ENCODE measurements at places on chromosomes 16 and 17.

GRCh38 chr16:81830845-81831540, 51.9 kb downstream of the PLCG2 start:
- peaks cover 7% of the 10 kb centered on the region for H3K4me1 ChIP-seq
- H3K27me3 ChIP-seq = no peaks in the 10 kb centered on the region
- H3K36me3 ChIP-seq = no peaks in the 10 kb centered on the region
- H3K27ac ChIP-seq = no peak overlapping the region
- H3K4me3 ChIP-seq = no peak overlapping the region

DNA sequence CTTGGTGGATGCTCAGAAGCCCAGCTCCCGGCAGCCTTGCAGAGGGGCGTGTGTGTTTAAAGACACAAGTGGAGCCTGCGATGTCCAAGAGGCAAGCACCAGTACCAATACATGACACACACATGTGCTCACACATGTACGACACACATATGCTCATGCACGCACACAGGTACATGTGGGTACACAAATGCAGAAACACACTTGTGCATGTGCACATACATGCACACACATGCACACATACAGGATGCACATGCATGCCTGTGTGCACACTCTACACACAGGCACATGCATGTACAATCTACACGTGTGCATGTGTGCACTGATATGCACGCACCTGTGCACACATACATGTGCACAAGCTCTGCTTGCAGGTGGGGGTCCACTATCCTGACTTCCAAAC, 10.8 kb downstream of the RBFOX3 start:
- H3K27ac ChIP-seq = no peak overlapping the region
- no peaks in the 10 kb centered on the region for H3K27me3 ChIP-seq
- H3K36me3 ChIP-seq = no peaks in the 10 kb centered on the region
- DNase-seq = no peak

- no peak overlapping the region for H3K27ac ChIP-seq
- no peaks in the 10 kb centered on the region for H3K4me1 ChIP-seq
These were observed 53.0 kb upstream of the GAS7 start for GRCh38 chr17:10251212-10251948.

DNA sequence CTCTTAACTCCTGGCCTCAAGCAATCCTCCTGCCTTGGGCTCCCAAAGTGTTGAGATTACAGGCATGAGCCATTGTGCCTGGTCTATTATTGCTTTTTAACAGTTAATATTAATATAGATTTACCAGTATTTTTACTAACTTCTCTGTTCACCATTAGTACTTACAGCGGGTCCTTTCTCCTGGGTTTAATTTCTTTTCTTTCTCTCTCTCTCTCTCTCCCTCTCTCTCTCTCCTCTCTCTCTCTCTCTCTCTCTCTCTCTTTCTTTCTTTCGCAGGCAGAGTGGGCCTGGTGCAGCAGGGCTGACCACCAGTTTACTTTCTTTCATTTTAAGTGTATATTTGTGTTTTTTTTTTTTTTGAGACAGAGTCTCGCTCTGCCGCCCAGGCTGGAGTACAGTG, 14.7 kb upstream of the DHX40 start:
- H3K27me3 ChIP-seq = no peaks in the 10 kb centered on the region
- no peak overlapping the region for H3K4me3 ChIP-seq
- H3K36me3 ChIP-seq = no peaks in the 10 kb centered on the region
- DNase-seq = no peak

GRCh38 chr16:19118938-19119431, 5.2 kb downstream of the ITPRIPL2 start:
- H3K27ac ChIP-seq = peak overlapping the region; percentile 6
- peaks cover 44% of the 10 kb centered on the region for H3K4me1 ChIP-seq
- no peak for DNase-seq
- H3K4me3 ChIP-seq = no peak overlapping the region

DNA sequence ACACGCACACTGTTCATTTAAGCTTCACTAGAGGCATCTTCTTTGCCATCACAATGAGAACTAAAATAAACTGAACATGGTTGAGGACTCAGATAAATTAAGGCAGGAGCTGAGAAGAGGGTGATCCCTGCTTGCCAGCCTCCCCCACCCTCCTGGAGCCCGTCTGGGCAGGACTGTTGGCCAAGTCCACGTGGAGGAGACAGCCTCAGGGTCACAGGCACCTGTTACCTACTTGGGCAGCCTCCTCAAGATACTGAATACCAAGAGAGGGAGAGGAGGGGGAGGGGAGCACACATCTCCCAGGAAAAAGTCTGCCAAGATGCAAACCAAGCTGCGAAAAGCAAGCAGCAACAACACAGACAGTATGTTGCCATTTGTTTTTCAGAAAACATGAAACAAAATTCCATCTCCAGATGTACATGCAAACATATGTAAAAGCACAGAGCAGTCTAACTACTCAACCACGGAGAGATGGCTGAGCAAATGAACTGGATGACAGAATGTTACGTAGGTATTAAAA, 67.4 kb downstream of the SLC39A11 start:
- H3K27me3 ChIP-seq = no peaks in the 10 kb centered on the region
- H3K36me3 ChIP-seq = no peaks in the 10 kb centered on the region
- DNase-seq = no peak
- H3K27ac ChIP-seq = no peak overlapping the region
- no peak overlapping the region for H3K4me3 ChIP-seq

GRCh38 chr17:2042390-2042847, 597 bp downstream of the OVCA2 start:
- H3K4me3 ChIP-seq = peak overlapping the region; percentile 82
- H3K4me1 ChIP-seq = peaks cover 18% of the 10 kb centered on the region
- H3K36me3 ChIP-seq = peaks cover 3% of the 10 kb centered on the region
- peak; percentile 59 for DNase-seq
- no peaks in the 10 kb centered on the region for H3K27me3 ChIP-seq

DNA sequence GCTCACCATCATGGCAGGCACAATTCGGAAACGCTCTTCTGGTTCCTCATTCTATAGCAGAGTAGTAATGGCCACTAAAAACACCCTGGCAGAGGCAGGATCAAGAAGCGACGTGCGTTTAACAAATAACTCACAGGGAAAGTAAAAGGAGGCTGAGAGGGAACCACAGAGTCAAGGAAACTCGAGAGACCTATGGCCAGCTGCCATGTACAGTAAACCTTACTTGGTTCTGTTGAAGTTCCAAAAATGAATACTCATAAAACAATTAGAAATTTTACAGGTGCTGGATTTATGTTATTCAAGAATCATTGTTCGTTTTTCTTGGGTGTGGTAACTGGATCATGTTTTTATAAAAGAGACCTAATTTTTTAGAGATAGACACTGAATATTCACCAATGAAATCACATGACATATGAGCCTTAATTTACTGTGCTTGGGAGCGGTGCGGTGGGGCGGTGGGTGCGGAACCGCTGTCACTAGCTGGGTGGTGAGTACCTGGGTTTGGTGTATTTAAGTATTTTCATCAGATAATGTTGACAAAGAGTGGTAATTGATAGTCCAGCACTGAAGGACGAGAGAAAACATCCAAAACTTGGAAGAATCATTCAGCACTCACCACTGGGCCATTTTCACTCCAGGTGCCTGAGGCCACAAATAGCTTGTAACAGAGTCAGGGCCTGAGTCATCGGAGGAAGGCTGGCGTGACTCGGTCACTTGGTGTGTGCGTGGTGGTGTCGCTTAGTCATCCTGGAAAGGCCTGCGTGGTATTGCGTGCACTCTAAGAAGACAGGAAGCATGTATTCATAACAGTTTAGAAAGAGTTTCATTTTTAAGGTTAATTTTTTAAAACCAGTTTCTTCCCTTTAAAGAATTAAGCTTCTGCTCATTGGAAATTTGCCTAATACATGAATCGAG, 135.4 kb upstream of the CHMP6 start:
- H3K4me1 ChIP-seq = peaks cover 7% of the 10 kb centered on the region
- no peak overlapping the region for H3K4me3 ChIP-seq
- peak overlapping the region; percentile 61 for H3K27ac ChIP-seq

DNA sequence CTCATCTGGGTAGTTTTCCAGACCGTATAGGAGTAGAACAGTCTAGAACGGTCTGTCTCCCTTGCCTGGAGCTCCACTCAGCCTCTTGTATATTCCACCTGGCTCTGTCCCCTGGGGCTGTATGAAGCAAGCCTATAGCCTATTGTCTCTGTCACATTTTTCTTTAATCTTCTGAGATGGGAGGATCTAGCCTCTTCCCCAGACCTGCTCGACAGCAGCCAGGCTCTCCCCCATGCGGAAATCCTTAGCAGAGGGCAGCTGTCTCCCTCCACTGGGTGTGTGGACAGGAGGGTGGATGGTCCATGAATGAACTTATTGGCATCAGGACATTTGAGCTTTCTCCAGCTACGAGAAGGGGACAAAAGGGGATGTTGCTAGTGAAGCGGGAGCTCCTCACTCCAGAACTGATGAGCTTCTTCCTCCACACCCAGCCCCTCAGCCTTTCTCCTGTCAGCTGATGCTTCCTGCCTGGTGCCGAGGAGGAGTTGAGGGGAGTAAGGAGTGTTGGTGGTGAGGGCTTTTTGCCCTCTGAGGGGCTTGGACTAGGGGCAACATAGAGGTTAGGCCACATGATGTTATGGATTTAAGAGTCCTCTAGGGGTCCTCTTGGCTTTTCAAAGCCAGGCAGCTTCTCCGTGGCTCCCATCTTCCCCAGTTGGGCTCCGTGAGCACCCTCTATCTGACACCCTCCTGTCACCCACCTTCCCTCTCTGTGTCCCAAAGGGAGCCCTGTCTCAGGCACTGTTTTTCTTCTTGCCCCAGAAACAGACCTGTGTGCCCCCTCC, 28.0 kb downstream of the ARHGAP23 start:
- peak overlapping the region; percentile 75 for H3K27ac ChIP-seq
- H3K27me3 ChIP-seq = no peaks in the 10 kb centered on the region
- peak; percentile 72 for DNase-seq

GRCh38 chr16:55273959-55274358, 50.0 kb upstream of the IRX6 start:
- no peaks in the 10 kb centered on the region for H3K4me1 ChIP-seq
- no peaks in the 10 kb centered on the region for H3K27me3 ChIP-seq
- no peak overlapping the region for H3K4me3 ChIP-seq
- no peak overlapping the region for H3K27ac ChIP-seq
- no peak for DNase-seq

GRCh38 chr16:80150978-80151721, 389.6 kb upstream of the DYNLRB2 start:
- H3K4me1 ChIP-seq = no peaks in the 10 kb centered on the region
- no peaks in the 10 kb centered on the region for H3K36me3 ChIP-seq
- no peak for DNase-seq
- H3K27ac ChIP-seq = no peak overlapping the region
- H3K27me3 ChIP-seq = no peaks in the 10 kb centered on the region
